ENCODE measurements at places on chromosomes 2 and 18. TPM values are rescaled to one million over a fixed set of nuclear protein-coding genes. Genes with fewer than 3 reads are reported as not detected.

STARD6 gene
- not detected for total RNA-seq

EVA1A gene
- total RNA-seq: 19.8 TPM

DSG1 gene
- not detected for total RNA-seq

GRCh38 chr2:138280999-138281695 lies 220.4 kb upstream of the SPOPL start:
- no peak for DNase-seq
- H3K27ac ChIP-seq: no peak overlapping the region
- H3K4me1 ChIP-seq: no peaks in the 10 kb centered on the region
- no peak overlapping the region for H3K4me3 ChIP-seq
- H3K36me3 ChIP-seq: no peaks in the 10 kb centered on the region

DNA sequence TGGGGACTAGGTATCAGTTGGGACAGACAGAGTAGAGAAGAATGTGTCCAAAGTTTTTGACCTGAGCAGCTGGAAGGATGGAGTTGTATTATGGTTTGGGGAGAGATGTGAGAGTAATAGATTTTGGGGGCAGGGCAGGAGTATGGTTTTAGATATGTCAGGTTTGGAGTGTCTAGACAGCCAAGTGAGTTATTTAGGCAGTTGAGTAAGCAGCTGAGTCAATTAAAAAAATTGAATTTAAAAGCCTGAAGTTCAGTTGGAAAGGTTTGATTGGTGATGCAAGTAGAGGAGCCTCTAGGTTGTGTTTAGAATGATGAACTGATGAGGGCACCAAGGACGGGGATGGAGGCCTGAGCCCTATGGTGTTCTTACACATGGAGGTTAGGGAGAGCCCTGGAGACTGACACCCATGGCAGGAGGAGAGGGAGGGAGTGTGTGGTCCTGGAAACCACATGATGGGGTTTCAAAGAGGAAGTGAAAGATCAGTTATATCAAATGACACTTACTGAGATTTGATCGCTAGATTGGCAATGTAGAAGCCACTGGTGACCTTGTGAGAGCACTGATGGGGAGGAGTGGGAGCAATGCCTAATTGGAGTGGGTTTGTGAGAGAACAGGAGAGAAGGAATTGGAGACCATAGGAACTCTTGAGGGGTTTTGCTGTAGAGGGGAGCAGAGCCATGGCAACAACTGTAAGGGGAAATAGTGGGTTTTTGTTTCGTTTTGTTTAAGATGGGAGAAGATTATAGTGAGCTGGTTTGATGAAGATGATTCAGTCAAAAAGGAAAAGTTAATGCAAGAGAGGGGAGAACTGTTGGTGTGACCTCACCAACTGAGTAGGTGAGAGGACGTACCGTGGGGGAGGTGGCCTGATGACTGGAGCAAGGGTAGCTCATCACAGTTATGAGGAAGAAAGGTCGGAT lies 10.3 kb downstream of the ITGA6 start:
- DNase-seq: no peak
- no peaks in the 10 kb centered on the region for H3K4me1 ChIP-seq
- H3K27ac ChIP-seq: no peak overlapping the region
- H3K4me3 ChIP-seq: no peak overlapping the region
- no peaks in the 10 kb centered on the region for H3K36me3 ChIP-seq

GRCh38 chr2:58502931-58503330 lies 261.8 kb upstream of the FANCL start:
- DNase-seq: no peak
- H3K27me3 ChIP-seq: no peaks in the 10 kb centered on the region
- H3K27ac ChIP-seq: no peak overlapping the region
- no peak overlapping the region for H3K4me3 ChIP-seq
- H3K36me3 ChIP-seq: no peaks in the 10 kb centered on the region

DNA sequence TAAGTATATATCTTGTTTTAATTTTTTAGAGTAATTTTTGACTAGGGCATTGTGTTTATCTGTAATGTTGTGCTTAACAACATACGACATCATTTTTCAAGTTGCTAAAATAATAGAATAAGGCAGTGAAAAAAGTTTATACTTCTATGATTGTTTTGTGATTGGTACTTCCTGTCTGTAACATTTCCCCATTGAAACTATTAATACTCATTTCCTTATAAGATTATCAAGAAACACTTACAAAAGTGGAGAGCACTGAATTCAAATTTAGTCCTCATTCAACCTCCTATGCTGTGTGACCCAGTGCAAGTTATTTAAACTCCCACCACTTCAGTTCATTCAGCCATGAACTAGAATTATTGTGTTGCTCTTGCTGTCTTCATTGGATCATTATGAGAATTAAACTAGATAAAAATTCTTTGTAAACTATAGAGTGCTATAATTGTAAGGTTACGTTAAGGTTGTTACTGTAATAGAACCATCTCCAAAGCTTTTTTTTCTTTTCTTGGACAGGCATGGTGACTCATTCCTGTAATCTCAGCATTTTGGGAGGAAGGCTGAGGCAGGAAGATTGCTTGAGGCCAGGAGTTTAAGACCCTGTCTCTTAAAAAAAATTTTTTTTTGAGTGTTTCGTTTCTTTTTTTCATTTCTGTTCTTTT lies 2.8 kb downstream of the ETAA1 start:
- no peaks in the 10 kb centered on the region for H3K27me3 ChIP-seq
- H3K27ac ChIP-seq: no peak overlapping the region
- H3K4me3 ChIP-seq: no peak overlapping the region
- no peaks in the 10 kb centered on the region for H3K36me3 ChIP-seq

DNA sequence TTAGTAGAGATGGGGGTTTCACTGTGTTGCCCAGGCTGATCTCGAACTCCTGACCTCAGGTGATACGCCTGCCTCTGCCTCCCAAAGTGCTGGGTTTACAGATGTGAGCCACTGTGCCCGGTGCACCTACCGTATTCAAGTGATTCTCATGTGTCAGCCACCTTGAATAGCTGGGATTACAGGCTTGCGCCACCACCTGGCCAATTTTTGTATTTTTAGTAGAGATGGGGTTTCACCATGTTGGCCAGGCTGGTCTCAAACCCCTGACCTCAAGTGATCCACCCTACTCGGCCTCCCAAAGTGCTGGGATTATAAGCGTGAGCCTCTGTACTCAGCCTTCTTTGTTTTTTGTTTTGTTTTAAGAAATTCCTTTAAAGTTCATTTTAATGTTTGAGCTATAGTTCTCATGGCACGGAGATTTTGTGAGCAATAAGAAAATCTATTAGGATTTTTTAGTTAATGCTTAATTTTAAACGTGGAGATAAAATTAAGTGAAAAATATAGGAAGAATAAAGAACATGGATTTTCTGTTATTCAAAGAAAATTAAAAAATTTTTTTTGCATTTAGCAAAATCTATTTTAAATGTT lies 242.6 kb downstream of the PHLPP1 start:
- H3K27me3 ChIP-seq: no peaks in the 10 kb centered on the region
- H3K27ac ChIP-seq: no peak overlapping the region

- no peaks in the 10 kb centered on the region for H3K27me3 ChIP-seq
- no peak for DNase-seq
- H3K27ac ChIP-seq: no peak overlapping the region
- H3K4me3 ChIP-seq: no peak overlapping the region
Measured at GRCh38 chr18:38045845-38046244, 480.2 kb upstream of the CELF4 start.

DNA sequence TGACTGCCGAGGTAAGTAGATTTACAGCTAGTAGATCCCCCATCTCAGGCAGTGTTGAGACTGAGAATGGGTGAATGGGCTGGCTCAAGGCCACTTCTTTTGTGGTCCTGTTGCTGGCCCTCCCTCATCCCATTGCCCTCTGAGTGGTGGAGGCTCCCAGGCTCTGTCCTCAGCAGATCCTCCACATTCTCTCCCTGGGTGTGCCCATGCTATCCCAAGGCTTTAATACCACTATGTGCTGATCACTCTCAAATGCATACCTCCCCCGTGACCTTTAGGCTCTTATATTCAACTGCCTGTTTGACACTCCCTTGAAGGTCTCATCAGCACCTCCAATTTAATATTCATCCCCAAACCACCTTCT lies 271.8 kb downstream of the GLI2 start:
- H3K4me3 ChIP-seq: no peak overlapping the region
- no peaks in the 10 kb centered on the region for H3K36me3 ChIP-seq
- H3K4me1 ChIP-seq: no peaks in the 10 kb centered on the region
- H3K27ac ChIP-seq: no peak overlapping the region
- DNase-seq: no peak

DNA sequence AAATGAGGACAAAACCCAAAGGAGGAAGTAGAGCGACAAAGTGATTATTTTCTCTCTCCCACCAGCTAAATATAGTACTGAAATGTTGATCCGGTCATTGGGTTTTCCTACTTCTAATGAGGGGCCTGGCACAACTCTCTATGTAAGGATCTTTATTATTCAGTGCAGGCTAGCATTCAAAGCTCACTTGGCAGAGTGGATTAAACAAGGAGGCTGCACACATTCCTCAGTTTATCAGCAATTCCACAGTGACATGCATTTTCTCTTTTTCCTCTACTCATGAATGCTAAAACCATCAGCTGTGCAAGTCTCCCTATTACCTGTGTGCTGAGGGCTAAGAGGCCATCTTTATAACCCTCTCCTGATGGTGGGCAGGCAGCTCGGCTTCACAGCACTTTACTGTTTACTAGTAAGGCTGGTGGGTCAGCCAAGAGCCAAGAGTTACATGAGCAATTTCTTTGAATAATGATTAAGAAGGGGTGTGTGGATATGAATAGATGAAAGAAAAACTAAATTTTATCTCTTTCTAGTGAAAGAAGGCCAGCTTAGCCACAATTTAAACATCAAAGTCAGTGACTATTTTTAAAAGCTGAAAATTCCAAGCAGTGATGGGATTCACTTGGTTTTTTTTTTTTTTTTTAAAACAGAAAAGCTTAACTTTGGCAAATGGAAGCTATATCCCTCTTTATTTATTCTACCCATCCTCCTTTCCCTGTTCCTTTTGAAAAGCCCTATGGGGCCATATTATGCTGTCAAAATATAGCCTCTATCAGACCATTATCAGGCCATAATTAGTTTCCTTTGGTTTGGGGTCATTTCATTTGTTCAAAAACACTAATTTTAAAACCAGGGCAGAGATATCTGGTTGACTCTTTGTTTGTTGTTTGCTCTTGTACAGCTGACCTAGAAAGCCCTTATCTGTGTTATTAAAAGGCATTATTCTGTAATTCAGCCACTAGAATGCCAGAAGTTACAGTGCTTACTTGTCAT lies 111.0 kb downstream of the RBM43 start:
- no peaks in the 10 kb centered on the region for H3K36me3 ChIP-seq
- H3K27me3 ChIP-seq: no peaks in the 10 kb centered on the region
- no peak overlapping the region for H3K27ac ChIP-seq
- H3K4me3 ChIP-seq: no peak overlapping the region
- no peaks in the 10 kb centered on the region for H3K4me1 ChIP-seq
- no peak for DNase-seq

DNA sequence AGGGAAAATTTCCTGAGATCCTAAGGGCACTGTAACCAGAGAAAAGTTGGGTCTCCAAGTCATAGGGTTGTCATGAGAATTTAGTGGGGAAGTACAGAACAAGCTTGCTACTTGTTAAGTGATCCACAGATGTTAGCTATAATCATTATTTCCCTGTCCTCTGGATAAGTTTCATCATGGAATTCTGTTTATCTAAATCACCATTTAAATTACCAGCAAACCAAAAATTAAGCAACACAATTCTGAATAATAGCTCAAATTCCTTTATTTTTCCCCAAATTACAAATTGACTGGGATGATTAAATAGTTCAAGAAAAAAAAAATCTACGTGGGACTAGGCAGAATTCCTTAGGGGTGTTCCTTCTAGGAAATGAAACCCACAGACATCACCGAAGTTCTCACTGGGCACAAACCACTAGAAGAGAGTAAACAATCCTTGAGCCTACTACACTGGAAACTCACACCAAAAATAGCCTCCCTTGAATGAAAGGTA lies 159.5 kb downstream of the COL6A3 start:
- no peak overlapping the region for H3K4me3 ChIP-seq
- H3K4me1 ChIP-seq: no peaks in the 10 kb centered on the region
- H3K27ac ChIP-seq: no peak overlapping the region
- H3K27me3 ChIP-seq: no peaks in the 10 kb centered on the region
- no peaks in the 10 kb centered on the region for H3K36me3 ChIP-seq

- H3K4me1 ChIP-seq: no peaks in the 10 kb centered on the region
- DNase-seq: no peak
- H3K27ac ChIP-seq: no peak overlapping the region
Measured at GRCh38 chr2:12009323-12009905, 263.0 kb downstream of the LPIN1 start.

DNA sequence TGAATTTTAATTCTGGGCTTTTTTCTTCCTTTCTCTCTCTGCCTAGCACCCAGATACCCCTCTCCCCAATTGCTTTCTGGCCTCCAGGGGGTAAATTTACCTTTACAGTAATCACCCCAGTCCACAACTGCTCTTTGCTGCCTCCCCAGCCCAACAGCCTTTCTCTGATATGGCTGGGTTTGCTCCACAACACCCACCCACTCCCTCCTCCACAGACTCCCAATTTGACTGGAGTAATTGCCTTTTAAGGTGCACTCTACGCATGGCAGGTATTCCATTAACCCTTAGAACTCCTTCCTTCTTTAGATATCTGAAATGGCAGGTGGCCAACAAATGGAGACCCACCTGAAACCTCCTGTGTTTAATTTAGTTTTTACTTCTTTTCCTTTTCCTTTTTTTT lies 3.6 kb downstream of the CELF4 start:
- H3K4me1 ChIP-seq: peaks cover 16% of the 10 kb centered on the region
- H3K27ac ChIP-seq: no peak overlapping the region
- H3K36me3 ChIP-seq: no peaks in the 10 kb centered on the region
- no peaks in the 10 kb centered on the region for H3K27me3 ChIP-seq
- H3K4me3 ChIP-seq: no peak overlapping the region
- no peak for DNase-seq

DNA sequence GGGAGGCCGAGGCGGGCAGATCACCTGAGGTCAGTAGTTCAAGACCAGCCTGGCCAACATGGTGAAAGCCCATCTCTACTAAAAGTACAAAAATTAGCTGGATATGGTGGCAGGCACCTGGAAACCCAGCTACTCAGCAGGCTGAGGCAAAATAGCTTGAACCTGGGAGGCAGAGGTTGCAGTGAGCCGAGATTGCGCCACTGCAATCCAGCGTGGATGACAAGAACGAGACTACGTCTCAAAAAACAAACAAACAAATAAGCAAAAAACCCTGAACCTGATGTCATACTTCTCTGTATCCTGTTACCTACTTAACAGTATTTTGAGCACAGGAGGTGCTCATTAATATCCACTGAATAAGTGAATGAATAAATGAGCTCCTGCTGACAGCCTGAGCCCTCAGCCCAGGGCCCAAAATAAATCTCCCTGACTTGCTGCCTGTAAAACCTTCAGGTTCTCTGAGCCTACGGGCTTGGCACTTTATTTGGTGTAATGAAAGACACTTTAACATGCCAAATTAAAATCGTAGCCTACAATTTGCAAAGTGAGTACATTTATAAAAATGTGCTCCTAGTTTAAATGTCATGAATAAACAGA lies 215.1 kb downstream of the ZNF385B start:
- H3K27ac ChIP-seq: no peak overlapping the region
- no peak for DNase-seq
- no peaks in the 10 kb centered on the region for H3K4me1 ChIP-seq
- H3K27me3 ChIP-seq: no peaks in the 10 kb centered on the region
- H3K4me3 ChIP-seq: no peak overlapping the region

- no peaks in the 10 kb centered on the region for H3K27me3 ChIP-seq
- peaks cover 8% of the 10 kb centered on the region for H3K4me1 ChIP-seq
Measured at GRCh38 chr2:11865805-11866204, 119.4 kb downstream of the LPIN1 start.

Measured in thyroid gland (tissue), 4 donors.